SHP77 treated with DMSO at 0.1 percent for 48 hours (cell line): ENCODE measurements at places on chromosomes 16 and 17.

GRCh38 chr17:14351493-14351892 lies 50.6 kb downstream of the HS3ST3B1 start:
- no peak for DNase-seq

DNA sequence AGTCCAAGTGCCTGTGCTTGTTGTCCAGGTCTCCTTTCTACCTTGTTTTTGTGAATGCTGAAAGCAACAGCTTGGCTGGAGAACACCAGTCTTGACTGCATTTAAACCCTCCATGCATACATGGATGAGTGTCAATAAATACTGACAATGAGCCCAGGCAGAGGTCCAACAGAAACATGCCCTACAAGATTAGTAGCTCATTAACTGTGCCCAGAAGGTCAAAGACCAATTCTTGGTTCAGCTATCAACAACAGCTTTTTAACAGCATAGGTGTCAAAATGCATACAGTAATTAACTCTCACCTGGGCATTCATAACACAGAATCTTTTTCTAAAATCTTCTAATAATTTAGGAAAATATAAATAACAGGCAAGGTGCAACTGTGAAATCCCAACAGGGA lies 63.2 kb downstream of the N4BP1 start:
- no peak for DNase-seq

DNA sequence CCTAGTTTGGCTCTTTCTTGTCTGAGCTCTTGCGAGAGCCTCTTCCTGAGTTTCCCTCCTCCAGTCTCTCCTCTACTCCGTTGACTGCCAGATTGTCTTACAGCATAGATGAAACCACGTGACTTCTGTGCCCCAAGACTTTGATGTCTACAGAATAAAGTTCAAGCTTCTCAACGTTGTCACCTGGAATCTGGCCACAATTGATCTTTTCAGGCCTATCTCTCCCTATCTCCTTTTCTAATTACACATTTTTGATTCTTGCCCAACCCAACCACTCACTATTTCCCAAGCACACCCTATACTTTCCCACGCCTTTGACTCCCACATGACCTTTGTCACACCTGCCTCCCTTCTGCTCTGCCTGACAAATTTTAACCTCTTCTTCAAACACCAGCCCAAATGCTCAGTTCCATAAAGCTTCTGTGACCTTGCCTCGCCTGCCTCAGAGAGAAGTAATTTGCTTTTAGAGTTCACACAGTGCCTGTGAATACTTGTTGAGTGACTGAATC lies 52.4 kb upstream of the PMFBP1 start:
- no peak for DNase-seq

DNA sequence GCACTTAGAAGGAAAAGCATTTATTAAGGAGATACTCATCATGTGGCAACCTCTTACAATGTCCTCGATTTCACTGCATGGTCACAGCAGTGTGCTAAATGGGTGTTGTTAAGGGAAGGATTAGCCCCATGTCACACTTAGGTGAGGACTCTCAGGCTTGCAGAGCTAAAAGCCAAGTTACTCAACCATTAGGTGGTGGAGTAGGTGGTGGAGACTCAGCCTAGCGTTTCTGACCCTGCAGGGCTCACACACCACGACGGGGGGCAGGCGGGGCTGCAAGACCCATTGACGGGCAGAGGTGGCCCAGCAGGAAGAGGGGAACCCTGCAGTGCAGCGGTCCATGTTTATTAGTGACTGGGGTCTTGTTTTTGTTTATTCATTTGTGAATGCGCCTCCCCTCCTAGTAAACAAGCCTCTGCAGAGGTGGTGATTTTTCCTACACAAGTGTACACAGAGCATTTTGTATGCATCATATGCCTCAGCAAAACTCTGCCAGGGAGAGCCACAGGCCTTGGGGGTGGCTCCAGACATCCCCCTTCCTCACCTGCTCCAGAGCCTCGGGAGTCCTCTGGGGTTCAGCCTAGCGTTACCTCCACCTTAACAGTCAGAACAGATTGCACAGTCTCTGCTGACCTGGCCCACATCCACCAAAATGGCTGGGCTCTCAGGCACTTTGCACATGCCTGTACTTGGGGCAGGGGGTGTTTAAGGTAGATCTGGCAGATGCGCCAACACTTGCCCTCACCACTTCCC lies 216.7 kb downstream of the C16orf95 start:
- no peak for DNase-seq

- DNase-seq, result no peak
Observed at GRCh38 chr16:54655121-54655590, 275.5 kb upstream of the IRX5 start.

- no peak for DNase-seq
Observed at GRCh38 chr16:84774810-84775209, 45.0 kb upstream of the CRISPLD2 start.

DNA sequence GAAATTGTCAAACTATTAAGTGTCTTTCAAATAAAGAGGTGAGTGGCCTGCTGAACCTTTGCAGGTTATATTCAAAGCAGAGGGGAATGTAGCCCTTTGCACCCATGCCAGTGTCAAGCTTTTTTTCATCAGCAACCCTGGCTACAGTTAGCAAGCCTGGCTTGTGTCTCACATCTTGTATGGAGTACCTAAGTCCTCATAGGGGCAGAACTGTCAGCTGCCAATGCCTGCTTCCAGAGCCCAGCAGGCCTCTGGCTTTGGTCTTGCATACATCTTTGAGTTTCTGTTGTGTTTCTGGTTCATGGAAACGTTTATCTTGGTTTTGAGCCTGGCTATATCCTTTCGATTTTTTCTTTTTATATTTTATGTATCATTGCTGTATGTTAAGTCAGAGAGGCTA lies 26.8 kb downstream of the REXO5 start:
- no peak for DNase-seq

DNA sequence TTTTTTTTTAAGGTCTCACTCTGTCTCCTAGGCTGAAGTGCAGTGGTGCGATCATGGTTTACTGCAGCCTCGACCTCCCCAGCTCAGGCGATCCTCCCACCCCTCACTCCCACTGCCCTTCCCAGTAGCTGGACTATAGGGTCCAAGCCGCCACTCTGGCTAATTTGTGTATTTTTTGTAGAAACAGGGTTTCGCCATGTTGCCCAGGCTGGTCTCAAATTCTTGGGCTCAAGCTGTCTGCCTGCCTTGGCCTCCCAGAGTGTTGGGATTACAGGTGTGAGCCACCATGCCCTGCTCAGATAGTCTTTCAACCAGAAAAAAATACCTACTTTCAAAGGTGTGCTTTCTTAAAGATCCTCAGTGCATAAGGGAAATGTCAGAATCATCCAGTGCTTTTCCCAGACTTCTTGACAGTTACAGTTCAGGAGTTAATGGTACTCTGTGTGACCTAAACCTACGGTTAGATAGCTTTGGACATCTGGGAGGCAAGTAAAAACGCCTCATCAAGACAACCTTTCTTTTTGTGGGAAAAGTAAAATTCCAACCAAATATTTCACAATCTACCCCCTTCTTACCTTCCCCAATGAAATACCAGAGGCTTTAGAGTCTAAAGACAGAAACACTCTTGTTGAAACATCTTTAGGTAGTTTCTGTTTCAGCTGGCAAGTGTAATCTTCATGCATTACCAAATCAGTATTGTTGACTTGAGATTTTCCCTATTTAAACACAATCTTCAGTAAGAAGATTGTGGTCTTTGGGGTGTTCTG lies 6.8 kb downstream of the RSPRY1 start:
- DNase-seq, result no peak

DNA sequence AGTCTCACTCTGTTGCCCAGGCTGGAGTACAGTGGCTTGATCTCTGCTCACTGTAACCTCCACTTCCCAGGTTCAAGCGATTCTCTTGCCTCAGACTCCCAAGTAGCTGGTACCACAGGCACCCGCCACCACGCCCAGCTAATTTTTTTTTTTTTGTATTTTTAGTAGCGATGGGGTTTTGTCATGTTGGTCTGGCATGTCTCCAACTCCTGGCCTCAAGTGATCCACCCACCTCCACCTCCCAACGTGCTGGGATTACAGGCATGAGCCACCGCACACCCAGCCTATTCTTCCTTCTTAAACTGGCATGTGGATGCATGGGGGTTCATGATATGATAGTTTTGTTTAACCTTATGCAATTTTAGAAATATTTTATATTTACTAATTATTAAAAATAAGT lies 39.4 kb upstream of the VWA3A start:
- DNase-seq, result no peak
